NCI-H2029 (cell line): ENCODE measurements at places on chromosomes 2 and 18.

DNA sequence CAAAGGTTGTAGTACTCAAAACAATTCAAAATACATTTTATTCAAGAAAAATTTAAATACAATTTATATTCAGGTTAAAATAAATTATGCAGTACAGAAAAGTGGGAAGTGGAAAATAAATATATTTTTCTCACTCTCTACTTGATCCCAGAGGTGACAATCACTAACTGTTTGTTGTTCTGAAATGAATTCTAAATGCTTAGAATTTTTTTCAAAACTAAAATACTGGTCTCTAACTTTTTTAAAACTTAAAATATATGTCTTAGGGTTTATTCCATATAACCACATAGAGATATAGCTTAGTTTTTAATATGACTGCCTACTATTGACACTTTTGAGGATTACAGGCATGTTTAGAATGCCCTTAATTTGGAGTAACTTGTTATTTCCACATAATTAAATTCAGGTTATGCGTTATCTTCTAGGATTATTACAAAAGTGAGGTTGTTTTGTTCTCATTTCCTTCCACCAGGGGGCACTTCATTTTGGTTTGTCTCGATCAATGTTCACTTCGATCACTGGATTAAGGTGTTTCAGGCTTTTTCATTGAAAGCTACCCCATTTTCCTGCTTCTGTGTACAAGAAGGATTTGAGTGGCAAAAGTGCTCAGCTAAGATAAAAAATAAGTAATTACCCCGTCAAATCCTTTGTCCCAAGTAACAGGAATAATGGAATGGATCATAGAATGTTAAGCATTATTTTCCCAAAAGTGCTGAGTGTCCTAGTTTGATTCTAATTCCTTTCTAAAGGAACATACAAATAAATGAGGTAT, 27.1 kb upstream of the TFPI start:
- DNase-seq = peak; percentile 38

- no peak for DNase-seq
Observed at GRCh38 chr2:162327134-162327769, 8.8 kb upstream of the IFIH1 start.

DNA sequence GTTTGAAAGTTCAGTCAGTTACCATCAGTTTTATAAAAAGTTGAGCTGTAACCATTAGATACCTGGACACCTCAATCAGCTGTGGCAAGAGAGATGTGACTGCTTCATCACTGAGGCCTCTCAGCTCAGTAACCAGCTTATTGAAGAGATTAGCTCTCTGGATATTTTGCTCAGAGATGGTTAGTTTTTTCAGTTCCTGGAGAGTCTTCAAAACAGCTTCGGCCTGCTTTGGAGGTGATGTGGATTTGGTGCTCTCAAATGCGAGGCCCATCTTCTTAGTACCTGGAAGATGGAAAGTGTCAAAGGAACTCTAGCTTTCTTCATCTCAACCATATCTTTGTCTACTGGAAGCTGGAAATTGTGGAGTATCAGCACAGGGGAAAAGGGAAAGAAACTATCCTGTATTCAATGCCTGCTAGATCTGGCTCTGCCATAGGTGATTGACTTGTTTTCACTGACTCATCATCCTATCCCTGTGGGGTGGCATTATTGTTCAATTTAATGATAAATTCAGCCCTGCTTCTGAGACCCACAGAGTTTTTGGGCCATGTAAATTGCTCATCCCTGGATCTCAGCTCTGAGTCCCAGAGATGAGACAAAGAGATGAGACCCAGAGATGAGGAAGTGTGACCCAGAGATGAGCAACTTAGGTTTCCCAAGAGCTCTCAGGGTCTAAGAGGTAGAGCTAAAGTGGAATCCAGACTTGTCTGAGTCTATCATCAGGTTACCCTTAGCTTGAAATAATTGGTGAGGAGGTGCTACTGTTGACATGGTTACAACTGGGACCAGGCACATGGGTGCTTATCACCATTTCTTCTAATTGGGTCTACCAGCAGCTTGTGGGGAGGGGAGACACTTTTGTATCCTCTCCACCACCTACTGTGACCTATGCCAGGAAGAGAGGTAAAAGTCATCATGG, 10.4 kb downstream of the APOB start:
- DNase-seq = no peak

DNA sequence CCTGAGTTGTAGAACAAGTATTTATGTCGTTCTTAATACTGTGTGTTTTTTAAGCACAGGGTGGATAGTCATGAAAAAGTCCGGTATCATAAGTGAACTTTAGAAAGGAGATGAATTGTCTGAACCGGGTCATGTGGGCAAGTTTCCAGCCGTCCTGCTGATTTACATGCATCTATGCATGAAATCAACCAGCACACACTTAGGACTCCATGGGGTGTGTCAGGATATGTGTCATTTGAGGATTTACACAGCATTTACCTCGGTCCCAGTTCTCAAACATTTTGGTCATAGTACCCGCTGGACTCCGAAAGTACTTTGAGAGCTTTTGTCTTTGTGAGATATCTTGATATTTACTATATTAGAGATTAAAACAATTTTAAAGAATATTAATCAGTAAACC, 47.5 kb upstream of the TWSG1 start:
- no peak for DNase-seq

DNA sequence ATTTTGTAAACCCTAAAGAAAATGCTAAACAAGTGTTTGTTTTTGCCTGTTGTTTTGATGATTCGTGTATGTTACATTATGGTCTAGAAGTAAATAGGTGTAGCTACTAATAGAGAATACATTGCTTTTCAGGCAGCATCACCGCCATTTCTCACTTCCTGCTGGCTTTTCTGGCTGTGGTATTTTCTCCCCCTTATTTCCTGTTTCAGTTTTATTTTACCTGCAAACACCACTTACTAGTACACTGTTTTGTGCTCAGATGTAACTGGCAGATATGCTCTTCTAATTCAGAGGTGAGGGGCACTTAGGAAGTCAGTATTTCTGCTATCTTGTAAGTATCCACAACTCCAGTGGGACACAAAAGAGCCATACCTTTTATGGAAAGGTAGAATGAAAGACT, 38.1 kb upstream of the SLC3A1 start:
- no peak for DNase-seq

- no peak for DNase-seq
Observed at GRCh38 chr2:113076954-113077669, 9.3 kb downstream of the IL1F10 start.

DNA sequence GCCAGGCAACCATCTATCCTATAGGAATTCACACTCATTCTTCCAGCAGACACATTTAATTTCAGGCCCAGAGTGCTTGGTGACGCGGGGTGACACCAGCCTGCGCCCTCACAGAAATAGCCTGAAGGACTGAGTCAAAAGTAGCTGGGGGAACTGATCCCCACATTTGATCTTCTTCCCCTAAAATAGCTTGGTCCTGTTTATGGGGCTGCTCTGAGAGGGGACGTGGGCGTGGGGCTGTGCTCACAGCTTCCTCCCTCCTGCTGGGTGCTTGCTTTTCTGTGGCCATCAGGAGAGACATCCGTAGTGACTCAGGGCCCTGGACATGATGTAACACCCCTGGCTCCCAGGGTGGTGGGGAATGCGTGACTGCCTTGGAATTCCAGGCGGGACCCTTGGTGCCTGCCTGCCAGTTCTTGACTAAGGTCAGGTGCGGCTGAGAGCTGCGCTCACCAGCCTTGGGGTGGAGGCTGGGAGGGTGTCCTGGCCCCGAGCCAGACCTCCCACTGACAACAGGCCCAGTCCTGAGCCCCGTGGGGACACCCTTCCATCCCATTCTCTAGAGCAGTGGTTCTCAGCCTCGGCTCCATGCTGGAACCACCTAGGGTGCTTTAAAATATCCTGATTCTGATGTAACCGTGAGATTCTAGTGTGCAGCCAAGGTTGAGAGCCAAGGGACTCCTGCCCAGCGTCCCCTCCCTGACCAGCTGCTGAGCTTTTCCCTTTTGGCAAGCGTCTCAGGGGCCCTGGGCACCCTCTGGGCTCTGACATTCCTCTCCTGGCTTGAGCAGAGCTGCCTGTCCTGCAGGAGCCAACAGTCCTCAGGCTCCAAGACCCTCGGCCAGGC, 47.4 kb upstream of the SMAD7 start:
- DNase-seq = no peak

- peak; percentile 4 for DNase-seq
Observed at GRCh38 chr2:24049485-24050021, at the start of gene FKBP1B. Gene FKBP1B, plus strand, starts transcription at chr2:24049741. Its CDS starts 109 bp downstream, at chr2:24049850.

DNA sequence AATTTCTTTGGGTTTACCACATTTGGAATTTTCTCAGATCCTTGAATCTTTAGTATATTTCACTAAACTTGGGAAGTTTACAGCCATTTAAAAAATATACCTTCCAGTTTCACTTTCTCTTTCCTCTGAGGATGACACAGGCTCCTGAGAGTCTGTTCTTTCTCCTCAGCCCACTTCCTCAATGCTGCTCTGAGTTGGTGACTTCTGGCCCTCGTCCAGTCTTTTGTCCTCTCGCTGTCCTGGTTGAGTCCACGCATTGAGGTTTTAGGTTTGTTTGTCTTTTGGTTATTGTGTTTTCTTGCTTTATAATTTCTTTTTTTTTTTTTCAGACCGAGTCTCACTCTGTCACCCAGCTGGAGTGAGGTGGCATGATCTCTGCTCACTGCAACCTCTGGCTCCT, 40.7 kb upstream of the GALR1 start:
- peak; percentile 17 for DNase-seq

GRCh38 chr2:15956751-15957736, 16.7 kb downstream of the MYCN start:
- no peak for DNase-seq

DNA sequence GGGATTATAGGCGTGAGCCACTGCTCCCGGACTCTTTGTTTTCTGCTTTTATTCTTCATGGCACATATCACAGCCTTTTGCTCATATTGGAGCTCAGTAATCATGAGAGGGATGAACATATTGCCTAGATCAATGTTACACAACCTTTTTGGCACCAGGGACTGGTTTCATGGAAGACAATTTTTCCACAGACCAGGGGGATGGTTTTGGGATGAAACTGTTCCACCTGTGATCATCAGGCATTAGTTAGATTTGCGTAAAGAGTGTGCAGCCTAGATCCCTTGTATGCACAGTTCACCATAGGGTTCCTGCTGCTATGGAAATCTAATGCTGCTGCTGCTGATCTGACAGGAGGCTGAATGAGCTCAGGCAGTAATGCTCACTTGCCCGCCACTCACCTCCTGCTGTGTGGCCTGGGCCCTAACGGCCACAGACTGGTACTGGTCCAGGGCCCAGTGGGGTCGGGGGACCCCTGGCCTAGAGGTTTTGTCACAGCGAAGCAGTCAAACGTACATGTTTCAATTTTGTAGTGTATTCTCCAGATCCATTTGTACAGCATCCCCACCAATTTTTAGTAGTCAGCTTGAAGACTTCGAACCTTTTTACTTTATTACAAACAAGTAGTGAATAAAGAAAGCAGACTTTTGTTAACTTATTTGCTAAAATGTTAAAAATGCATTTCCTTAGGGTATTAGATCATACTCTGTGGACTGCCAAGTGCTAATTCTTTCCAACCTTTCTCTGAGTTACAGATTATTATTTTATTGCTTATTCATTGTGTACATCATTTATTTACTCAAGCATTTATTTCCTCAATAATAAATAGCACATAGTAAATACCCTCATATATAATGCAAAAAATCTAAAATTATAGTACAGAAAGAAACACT, 6.2 kb downstream of the DAW1 start:
- DNase-seq = no peak

DNA sequence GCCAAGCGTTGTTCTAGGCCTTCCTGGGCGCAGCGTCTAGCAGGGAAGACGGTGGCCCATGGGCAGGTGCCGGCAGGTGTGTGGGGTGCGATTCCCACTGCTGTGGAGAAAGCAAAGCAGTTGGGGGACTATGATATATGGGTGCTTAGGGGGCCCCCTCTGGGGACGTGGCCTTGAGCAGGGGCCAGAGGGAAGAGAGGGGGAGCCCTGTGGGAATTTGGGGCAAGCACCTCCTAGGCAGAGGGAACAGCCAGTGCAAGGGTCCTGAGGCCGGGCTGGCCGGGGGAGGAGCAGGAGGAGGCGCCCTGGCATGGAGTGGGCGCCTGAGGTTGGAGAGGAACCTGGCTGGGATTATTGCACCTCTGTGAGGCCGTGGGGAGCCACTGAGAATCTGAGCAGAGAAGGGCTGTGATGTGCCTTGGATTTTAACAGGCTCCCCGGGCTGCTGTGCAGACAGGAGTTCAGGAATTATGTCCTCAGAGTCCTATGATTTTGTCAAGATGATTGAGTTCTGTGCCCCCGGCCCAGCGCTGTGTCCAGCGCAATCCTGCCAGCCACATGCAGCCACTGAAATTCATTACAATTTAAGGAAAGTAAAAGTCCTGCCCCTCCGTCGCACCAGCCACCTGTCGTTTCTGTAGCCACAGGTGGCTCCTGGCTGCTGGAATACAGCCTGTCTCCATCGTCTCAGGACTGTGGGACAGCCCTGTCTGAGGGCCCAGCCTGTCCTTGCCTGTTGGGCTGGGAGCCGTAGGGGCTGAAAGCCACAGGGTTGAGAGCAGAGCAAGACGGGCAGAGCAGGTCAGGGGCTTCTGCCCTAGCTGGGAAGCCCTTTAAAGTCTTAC, 9.1 kb upstream of the KLHL30 start:
- no peak for DNase-seq

DNA sequence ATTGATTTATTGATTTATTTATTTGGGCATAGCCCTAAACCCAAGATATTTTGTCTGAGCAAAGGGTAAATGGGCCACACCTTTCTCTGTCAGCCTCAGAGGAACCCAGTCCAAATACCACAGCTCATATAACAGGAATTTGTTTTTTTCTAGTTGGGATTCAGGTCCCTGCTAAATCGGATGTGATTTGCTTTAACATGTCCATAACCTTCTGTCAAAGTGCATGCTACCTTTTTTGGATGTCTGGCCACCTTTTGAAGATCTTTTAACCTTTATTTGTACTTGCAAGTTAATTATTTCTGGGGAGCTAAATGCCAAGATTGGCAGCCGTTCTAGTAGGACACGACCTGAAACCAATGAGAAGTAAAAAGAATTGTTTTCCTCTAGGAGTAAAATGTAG, 303.2 kb upstream of the UBE2E3 start:
- no peak for DNase-seq

- no peak for DNase-seq
Observed at GRCh38 chr2:229748950-229749349, 34.6 kb upstream of the DNER start.

DNA sequence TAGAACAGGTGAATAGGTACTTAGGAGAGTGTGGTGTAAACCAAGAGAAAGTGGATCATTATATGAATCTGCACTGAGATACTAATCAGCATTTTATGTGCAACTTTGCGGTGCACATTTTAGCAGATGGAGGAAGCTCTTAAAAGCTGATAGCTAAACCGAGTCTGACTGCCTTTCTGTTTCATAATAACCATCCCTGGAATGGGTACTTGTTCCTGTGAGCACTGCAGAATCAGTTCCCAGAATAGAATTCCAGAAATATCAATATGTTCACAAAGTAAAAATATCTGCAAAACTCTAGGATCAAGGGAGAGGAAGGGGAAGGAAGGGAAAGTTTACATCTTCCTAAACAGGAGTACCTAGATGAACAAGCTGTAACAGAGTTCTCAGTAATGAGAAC, 432.2 kb upstream of the HNRNPA3 start:
- no peak for DNase-seq
